ENCODE measurements at places on chromosomes 3 and 15.

- no peak for DNase-seq
These were observed 166.5 kb upstream of the ATP11B start for GRCh38 chr3:182626484-182627467.

- DNase-seq: no peak
These were observed 16.4 kb downstream of the TGM4 start for GRCh38 chr3:44890852-44891251.

GRCh38 chr3:10927551-10927950 is 65.0 kb upstream of the SLC6A1 start:
- no peak for DNase-seq

- DNase-seq: no peak
These were observed 128.9 kb downstream of the AQP9 start for GRCh38 chr15:58267051-58267450.

DNA sequence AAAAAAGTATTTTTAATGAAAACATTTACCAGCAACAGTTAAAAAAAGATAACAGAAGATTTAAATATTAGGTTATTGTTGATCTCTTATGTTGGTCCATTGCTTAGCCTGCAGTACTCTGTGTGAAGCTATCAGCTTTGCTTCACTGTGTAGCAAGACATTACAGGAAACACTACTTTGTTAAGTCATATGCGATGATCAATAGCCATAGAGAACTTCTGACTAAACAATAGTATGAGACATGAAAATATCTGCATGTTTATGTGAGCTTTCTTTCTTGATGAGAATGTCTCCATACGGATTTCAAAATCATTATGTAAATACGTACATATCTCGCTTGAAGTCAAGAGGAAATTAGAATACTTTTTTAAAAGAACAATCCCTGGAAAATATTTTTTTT is 27.0 kb upstream of the CAPN3 start:
- DNase-seq: no peak

DNA sequence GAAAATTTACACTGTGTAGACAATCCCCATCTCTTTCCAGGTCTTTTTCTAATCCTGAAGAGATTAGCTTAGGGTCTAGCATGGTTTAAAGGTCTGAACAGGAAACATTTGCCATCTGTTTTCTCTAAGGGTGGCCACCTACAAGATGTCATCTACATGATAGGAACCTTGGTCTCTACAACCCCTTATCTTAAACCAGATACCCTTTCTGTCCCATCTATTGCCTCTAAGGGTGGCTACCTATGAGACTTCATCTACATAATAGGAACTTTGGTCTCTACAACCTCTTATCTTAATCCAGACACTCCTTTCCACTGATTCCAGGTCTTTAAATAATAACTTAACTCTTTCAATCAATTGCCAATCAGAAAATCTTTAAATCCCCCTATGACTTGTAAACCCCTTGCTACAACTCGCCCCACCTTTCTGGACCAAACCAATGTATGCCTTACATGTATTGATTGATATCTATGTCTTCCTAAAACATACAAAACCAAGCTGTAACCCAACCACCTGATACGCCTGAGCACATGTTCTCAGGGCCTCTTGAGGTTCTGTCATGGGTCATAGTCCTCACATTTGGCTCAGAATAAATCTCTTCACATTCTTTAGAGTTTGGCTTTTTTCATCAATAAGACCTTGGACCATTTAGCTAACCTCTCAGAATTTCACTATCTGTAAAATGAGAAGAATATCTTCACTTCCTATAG is 605.0 kb downstream of the TUSC7 start:
- DNase-seq: no peak

GRCh38 chr3:191382661-191383060 is 52.3 kb upstream of the UTS2B start:
- no peak for DNase-seq

DNA sequence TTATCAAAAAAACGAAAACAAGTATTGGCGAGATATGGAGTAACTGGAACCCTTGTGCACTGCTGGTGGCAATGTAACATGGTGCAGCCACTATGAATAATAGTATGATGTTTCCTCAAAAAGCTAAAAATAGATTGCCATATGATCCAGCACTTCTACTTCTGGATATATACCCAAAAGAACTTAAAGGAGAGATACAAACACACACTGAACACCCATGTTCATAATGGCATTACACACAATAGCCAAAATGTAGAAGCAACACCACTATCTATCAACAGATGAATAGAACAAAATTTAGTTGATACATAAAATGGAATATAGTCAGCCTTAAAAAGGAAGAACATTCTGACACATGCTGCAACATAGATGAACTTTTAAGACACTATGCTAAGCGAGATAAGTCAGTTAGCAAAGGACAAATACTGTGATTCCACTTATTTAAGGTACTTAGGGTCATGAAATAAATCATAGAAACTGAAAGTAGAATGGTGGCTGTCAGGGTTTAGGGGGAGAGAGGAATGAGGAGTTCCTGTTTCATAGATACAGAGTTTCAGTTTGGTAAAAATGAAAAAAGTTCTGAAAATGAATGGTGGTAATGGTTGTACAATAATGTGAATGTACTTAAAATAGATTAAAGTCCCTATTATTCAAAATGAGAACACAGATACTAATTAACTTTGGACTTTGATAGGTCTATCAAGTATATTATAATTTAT is 59.4 kb upstream of the IMPG2 start:
- no peak for DNase-seq

DNA sequence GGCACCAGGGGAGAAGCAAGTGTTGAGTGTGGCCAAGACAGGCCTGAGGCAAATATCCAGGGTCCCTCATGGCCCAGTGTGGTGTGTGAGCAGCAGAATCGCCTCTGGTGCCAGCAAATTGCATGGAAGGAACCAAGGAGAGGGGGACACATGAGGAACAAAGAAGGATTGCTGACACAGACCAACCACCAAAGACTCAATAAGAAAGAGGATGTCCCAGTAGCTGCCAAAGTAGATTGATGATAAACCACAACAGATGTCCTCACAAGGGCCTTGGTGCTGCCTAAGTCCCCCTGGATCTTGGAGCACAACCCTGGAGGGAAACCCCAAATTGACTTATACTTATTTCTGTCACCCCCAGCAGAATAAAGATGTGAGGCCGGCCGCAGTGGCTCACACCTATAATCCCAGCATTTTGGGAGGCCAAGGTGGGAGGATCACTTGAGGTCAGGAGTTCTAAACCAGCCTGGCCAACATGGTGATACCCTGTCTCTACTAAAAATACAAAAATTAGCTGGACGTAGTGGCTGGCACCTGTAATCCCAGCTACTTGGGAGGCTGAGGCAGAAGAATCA is 10.6 kb downstream of the SRGAP3 start:
- no peak for DNase-seq

- DNase-seq: no peak
These were observed 156.4 kb upstream of the AZI2 start for GRCh38 chr3:28504976-28505375.

GRCh38 chr3:80998022-80998421 is 763.4 kb downstream of the GBE1 start:
- DNase-seq: no peak
